ENCODE measurements at places on chromosomes 4 and X.

- DNase-seq = no peak
These were observed 128.2 kb downstream of the AFF2 start for GRCh38 chrX:148628621-148629020.

- no peak for DNase-seq
These were observed 17.7 kb downstream of the DOCK11 start for GRCh38 chrX:118513120-118513898.

DNA sequence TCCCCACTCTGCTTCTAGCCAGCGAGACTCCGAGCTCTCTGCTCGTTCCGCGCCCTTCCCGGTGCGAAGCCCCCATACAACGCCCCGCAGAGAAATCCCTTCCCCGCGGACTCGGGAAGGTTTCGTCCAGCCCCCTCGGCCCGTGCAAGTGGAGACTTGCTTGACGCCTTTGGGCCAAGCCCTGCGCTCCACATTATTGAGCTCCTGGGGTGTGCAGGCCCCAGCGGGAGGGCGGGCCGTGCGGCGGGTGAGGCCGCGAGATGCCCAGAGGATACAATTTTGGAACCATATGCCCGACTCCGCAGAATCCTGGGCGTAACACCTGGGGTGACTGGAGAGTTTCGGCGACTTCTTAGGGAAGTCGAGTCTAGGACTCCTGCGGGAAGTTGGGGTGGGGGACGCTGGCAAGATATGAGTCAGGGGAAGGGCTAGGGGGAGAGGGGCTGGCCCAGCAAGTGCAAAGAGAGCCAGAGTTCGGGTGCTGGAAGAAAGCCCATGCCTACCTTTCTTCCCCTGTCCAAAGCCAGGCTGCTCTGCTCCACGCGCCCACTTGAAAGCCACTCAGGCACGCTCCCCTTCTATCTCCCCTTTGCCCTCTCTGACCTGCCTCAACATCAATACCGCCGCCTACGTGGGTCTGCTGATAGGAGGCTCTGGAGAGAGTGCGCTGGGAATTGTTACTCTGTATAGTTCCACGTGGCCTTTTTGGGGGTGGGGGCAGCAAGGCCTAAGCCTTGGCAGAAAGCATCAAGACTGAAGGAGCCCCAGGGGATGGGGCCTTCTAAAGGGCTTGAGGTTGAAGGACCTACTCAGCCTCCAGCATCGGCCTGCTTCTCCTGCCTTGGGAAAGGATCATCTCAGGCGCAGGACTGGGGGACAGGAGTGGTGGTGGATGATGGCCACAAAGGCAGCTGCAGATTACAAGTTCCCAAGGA lies 1.2 kb upstream of the ELF4 start:
- no peak for DNase-seq

DNA sequence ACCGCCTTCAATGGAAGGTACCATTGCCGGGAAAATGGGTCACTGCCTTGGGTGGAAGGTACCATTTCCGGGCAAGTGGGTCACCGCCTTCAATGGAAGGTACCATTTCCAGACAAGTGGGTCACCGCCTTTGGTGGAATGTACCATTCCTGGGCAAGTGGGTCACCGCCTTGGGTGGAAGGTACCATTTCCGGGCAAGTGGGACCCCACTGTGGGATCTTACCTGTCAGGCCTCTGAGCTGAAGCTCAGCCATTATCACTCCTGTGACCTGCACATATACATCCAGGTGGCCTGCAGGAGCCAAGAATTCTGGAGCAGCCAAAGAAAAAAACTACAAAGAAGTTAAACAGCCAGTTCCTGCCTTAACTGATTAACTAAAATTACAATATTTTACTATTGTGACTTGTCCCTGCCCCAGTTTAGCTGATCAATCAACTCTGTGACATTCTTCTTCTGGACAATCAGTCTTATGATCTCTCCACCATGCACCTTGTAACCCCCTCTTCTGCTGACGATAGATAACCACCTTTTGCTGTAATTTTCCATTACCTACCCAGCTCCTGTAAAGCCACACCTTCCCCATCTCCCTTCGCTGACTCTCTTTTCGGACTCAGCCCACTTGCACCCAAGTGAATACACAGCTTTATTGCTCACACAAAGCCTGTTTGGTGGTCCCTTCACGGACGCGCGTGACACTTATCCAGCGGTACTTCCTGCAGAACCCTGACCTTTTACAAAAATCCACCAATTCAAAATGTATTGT lies 313.2 kb downstream of the DHRSX start:
- DNase-seq = no peak

- DNase-seq = no peak
These were observed 46.7 kb downstream of the ARL9 start for GRCh38 chr4:56552273-56552672.

- no peak for DNase-seq
These were observed 52.8 kb downstream of the GPRIN3 start for GRCh38 chr4:89254847-89255246.

GRCh38 chr4:109302361-109303139 lies at the start of gene COL25A1:
COL25A1 (minus strand) TSS chr4:109302658.
- no peak for DNase-seq

GRCh38 chr4:78846258-78846657 lies 70.1 kb downstream of the BMP2K start:
- DNase-seq = no peak

GRCh38 chrX:56615282-56615681 lies 51.9 kb downstream of the UBQLN2 start:
- no peak for DNase-seq

GRCh38 chrX:101407167-101407747 lies 468 bp downstream of the GLA start:
- DNase-seq = no peak

DNA sequence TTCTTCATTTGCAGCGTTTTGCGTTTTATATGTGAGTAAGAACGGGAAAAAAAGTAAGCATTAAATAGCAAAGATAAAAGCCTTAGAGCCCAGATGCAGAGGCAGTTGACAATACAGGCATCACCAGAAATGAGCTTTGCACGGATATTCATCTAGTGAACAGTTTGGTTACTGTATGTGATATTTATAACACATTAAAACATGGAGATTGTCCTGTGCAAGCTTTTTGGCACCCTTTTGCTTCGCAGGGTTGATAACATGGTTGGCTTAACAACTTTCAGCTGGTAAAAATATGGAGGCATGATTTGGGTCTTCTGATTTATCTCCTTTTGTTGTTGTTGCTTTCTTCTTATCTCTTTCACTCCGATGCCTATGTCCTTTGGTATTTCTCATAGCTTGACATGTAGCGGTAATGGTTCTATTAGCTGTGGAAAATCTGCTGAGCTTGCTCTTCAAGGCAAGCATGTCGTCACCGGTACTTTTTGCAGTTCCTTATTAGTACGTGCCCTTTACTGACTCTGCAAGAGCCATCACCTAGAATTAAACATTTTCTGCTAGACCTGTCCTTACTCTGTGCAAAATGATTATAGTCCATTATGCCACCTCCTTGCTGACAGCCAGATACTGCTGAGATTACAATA lies 102.9 kb downstream of the PCDH7 start:
- DNase-seq = no peak

GRCh38 chr4:177079327-177079726 lies 230.3 kb upstream of the NEIL3 start:
- DNase-seq = no peak

- no peak for DNase-seq
These were observed 55.0 kb downstream of the RPS6KA6 start for GRCh38 chrX:84133023-84133422.

GRCh38 chr4:70688795-70689231 lies 481 bp downstream of the UTP3 start:
- no peak for DNase-seq

GRCh38 chrX:119762718-119763117 lies 4.3 kb downstream of the SOWAHD start:
- no peak for DNase-seq

GRCh38 chr4:151729731-151730559 lies 30.9 kb downstream of the GATB start:
- DNase-seq = no peak

DNA sequence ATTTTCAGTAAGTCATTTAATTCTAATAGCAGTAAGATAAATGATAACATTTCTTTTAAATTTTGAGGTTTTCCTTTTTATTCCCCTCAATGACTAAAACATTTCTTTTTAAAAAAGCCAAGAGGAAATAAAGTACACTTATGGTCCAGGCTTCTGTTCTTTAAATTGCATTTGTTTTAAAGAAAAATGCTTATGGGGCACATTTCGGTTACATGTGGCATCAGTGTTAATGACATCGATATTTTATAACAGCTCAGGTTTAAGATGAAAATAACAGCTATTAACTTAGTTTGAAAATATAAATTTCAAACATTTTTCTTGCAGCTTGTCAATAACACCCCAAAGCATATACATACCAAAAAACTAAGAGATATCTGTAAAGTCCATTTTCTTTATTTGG lies 1161.1 kb downstream of the PCDH18 start:
- no peak for DNase-seq
